NCI-H2081 treated with DMSO at 0.1 percent for 48 hours (cell line): ENCODE measurements at places on chromosomes 16 and 17.

DNA sequence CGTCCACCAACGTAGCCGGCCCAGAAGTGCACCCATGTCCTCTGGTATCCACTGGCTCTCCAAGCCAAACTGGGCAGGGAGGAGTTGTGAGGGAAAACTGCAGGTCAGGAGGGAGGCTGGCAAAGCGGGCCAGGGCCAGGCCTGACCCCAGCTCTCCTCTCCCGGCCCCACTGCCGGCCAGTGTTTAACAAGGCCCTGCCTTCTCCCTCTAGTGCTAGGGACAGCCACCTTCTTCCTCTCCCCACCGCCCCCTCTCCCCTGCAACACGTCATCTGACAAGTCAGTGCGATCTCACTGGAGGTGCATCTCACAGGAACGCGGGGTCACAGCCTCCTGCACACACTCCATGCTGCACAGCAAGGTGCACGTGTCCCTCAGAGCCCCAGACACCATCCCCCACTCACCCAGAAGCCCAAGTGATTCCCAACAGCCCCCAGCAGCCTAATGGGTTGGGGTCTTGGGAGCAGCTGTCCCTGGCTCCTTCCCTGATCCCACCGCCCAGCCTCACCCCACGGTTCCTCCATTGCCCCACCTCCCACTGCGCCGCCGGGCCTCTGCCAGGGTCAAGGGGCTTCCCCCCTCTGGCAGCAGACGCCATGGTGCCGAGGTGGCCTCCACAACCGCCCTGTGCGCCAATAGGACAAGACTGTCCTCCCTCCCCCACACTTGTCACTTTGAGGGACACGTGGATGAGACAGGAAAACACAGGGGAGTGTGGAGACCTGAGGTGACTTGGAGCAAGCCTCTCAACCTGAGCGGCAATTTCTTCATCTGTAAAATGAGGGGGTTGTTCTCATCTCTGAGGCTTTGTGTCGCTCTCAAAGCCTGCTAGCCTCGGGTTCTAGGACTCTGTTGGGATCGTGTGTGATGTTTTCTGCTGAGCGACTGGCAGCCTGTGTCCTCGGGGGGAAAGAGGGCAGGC, 1.1 kb upstream of the ACE start:
- DNase-seq, result no peak

DNA sequence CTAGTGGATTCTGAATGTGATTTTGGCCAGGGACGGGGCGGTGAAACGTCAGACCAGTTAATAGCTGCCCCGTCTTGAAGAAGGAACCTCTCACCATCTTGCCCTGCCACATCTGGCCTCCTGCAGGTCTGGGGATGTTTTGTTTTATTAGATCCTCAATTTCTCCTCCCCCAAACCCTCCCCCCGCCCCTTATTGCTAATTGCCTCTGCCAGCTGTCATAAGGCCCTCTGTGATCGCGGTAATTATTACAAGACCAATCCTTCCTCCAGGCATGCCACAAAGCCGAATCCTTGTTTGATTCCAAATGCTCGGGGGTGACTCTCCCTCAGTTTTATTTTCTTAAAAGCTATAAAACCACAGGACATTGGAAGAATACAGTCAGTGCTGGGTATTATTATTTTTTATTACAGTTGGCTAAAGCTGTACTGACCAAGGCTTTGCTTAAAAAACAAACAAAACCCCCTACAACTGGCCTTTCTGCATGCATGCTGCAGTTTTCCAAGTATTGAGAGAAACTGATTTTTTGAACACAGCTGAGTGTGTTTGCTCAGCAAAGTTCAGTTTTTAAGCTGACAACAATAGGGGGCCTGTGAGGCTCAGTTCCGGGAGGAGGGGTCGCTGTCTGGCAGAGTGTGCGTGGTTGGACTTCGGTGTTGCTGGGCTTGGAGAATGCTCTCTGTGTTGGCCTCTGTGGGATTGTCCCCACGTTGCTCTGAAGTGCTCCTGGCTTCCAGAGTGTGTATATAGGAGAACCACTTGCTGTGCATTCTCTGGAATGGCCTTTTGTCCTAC, 1.7 kb downstream of the KSR1 start:
- DNase-seq, result no peak

DNA sequence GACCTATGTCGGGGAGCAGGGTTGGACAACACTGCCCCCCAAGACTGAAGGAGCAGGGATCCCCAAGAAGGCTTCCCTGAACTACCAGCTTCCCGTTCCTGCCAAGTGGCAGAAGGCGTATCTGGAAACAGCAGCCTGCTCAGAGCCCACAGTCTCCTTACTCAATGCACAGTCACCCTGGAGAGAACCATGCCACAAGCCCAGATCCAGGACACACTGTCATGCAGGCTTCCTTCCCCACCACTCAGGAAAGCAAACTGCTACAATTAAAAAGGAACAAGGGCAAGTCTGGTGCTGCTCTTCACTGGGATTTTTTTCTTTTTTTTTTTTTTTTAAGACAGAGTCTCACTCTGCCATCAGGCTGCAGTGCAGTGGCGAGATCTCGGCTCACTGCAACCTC, 8.2 kb downstream of the WDR45B start:
- DNase-seq, result no peak

DNA sequence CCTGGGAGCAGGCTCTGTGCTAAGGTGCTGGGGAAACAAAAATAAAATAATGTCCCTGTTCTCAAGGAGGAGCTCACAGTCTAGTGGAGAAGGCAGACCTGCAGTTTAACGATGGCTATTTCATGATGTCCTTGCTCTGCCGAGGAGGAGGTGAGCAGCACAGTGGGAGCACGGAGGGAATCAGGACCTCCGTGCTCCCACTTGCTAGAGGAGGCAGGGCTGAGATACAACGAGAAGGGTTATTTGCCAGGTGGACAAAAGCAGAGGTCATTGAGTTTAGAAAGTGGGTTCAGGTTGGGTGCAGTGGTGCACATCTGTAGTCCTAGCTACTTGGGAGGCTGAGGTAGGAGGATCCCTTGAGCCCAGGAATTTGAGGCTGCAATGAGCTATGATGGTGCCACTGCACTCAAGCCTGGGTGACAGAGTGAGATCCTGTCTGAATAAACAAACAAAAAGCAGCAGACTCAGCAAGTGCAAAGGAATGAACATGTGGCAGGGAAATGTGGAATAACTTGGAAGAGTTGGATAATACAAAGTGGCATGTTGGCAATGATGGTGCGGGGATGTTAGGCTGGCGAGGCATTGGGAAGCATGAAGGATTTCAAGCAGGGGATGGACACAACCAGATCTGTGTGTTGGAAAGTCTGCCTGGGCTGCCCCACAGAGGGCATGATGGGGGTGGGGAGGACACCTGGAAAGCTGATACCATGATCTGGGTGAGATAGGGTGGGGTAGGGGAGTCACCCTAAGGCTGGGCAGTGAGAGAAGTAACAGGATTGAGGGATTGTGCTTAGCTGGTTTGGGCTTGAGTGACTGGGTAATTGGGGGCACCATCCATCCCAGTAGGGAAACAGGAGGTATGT, 12.8 kb upstream of the TNS4 start:
- no peak for DNase-seq

GRCh38 chr16:47262938-47263337, 119.2 kb upstream of the NETO2 start:
- DNase-seq, result no peak

- DNase-seq, result no peak
Observed at GRCh38 chr17:41913798-41914197, 5.0 kb downstream of the ACLY start.

DNA sequence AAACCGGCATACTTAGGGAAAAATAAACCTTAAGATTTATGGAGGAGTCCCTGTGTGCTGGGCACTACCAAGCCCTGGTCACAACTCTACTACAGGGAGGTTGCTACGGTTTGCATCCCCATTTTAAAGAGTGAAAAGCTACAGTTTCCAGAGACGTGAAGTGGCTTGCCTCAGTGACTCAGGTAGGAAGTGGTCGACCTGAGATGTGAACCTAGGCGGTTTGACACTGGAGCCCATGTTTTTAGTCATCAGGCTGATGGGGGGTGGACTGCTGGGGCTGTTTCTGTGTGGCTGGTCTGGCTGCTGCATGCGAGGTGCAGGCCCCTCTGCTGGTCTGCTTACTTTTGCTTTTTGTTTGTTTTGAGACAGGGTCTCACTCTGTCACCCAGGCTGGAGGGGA, 6.6 kb downstream of the COX6A2 start:
- no peak for DNase-seq

DNA sequence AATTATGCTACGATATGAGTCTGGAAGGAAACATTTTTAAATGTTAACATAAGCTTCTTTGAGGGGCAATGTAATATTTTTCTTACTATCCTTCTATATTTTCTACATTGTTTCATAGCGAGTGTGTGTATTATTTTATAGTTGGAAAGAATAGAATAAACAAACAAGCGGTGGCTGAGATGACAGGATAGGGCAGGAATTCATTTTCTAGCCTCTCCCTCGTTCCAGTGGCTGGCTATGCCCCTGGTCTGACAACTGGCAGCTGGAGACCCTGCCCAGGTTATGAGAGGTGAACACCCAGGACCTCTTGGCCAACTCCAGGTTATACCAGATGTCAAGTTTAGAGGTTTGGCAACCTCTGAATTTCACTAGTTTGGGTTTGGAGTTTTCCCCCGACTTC, 14.5 kb upstream of the TNRC6C start:
- no peak for DNase-seq

GRCh38 chr16:593406-593805, 3.5 kb downstream of the RAB40C start:
- DNase-seq, result no peak

- DNase-seq, result no peak
Observed at GRCh38 chr17:70569128-70569527, 399.8 kb downstream of the KCNJ2 start.
